CD4-positive, alpha-beta T cell (primary cell): ENCODE measurements at places on chromosomes 7 and 10. TPM values are rescaled to one million over a fixed set of nuclear protein-coding genes. Genes with fewer than 3 reads are reported as not detected.

TAS2R41 gene
- 0.73 TPM for total RNA-seq

GRCh38 chr10:61390851-61391250 is 62.3 kb downstream of the TMEM26 start:
- no peak for DNase-seq

ABCB4 gene
- total RNA-seq: not detected

DNA sequence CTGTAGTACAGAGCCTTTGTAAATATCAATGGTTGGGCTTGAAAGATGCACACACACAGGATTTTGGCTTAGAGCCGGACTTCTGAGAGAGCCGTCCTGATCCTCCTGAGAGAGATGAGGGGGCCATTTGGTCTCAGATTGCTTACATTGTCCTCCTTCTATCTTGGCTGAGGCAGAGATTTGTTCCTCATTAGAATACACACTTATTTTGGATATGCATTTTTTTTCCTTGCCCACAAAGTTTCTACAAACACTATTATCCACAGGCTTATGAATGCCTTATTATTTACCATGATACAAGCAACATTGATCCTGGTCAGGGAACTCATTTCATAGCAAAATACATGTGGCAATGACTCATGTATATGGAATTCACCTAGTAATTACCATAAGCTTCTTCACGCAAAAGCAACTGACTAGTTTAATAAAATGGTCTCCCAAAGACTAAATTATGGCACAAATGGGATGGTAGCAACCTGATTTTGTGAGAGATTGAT is 175.3 kb downstream of the MDFIC start:
- no peak for DNase-seq

GRCh38 chr7:130263130-130263529 is 3.5 kb upstream of the CPA2 start:
- DNase-seq: no peak

- DNase-seq: no peak
These were observed 394.0 kb downstream of the REEP3 start for GRCh38 chr10:63915240-63915639.

DNA sequence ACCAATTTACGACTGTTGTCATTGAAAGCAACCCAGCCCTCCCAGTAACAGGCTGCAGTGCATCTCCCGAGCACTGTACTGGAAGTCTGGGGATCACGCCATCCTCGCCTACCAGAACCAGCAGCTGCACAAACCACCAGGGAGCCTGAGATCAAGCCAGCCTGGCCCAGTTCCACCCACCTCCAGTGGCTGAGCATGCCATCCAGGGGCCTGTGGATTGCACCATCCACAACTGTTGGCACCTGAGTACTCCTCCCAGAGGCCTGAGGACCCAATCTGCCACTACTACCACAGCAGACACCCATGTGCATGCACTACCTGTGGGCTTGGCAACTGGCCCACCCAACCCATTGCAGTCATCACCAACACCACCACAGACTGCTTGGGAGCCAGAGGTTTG is 44.2 kb downstream of the HERPUD2 start:
- DNase-seq: no peak

DNA sequence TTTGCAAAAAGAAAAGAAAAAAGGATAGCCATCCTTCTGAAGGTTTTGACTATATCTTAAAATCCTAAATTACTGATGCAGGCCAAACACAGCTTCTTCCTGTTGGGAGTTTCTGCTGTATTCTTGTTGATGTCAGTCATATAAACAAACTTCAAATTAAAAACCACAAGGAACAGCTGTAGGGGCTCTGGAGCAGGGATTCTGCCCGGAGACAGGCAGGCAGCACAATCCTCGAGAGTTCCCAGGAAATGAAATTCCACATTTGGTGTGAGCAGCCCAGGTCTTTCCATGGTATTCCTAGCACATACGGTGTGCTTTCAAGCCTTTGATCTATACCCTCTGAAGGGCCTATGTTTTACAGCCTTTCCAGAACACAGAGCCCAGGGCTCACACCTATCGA is 43.2 kb downstream of the INSYN2A start:
- no peak for DNase-seq

DNA sequence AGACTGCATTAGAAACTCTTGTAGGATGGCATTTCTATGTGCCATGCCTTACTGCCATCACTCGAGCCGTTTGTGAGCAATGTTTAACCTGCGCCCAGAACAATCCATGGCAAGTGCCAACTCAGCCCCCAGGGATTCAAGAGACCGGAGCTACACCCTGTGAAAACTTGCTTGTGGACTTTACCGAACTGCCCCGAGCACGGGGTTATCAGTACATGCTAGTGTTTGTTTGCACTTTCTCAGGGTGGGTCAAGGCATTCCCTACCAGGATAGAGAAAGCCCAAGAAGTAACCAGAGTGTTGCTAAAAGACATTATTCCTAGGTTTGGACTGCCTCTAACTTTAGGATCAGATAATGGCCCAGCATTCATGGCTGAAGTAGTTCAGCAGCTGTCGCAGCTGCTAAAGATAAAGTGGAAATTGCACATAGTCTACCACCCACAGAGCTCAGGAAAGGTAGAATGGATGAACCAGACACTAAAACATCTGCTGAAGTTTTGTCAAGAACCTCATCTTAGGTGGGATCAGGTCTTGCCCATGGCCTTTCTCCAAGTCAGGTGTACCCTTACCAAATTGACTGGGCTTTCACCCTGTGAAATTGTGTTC is 8.9 kb upstream of the CYREN start:
- DNase-seq: no peak

DNA sequence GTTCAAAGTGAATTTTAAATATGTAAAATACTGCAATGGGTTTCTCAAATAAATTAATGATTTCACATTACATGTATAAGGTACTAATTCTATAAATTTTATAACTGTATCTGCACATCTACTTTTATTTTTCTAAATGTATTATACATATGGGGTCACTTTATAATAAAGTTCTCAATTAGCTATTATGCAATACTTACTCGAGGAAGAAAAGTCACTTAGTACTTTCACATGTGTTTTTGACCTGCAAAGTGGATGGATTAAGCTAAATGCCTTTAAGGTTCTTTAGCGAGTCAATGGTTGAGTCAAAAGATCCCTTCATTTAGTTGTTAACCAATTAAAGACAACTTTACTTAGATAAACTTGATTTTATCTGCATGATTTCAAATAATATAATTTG is 437.8 kb downstream of the ANKRD7 start:
- no peak for DNase-seq

GRCh38 chr10:14403881-14404623 is 73.3 kb upstream of the FRMD4A start:
- no peak for DNase-seq

IL2RA gene
- 4.9 TPM for total RNA-seq

DNA sequence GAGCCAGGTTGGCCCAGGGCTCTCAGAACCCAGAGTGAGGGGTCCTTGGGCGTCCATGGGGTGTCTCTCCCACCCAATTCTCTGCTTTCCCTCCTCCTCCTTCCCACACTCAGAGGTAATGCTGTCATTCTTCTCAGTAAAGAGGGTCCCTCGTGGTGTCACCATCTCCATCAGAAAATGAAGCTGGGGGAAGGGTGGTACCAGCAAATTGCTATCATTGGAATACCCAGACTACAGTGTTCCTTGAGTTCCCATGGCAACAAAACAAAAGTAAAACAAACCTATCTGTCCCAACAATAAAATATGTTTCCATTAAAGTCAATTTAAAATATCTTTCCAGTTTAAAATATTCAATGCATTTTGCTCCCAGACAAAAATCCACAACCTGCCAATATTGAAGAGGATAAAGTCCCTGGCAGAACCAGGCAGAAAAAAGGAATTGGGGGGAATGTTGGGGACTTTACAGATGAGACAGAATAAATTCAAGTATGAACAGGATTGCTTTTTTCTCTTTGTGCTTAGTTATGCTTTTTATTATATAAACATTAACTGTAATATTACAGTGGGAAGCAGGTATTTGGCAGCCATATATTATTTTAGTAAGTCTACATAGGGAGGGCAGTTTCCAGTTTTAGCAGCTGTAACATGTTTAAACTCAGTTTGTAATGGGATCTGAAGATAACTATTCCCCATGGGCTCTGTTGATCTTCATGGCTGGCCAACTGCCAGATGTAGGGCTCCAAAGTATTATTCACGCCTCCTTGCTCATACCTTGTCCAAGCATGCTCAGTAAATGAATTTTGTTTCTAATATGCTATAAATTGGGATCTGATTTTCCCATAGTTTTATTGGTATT is 182.1 kb downstream of the ARID5B start:
- DNase-seq: no peak

- DNase-seq: no peak
These were observed 36.6 kb downstream of the GOLGA7B start for GRCh38 chr10:97886286-97886685.

GRCh38 chr7:29332042-29332811 is 137.7 kb downstream of the CHN2 start:
- no peak for DNase-seq

WNT2 gene
- total RNA-seq: not detected

DNA sequence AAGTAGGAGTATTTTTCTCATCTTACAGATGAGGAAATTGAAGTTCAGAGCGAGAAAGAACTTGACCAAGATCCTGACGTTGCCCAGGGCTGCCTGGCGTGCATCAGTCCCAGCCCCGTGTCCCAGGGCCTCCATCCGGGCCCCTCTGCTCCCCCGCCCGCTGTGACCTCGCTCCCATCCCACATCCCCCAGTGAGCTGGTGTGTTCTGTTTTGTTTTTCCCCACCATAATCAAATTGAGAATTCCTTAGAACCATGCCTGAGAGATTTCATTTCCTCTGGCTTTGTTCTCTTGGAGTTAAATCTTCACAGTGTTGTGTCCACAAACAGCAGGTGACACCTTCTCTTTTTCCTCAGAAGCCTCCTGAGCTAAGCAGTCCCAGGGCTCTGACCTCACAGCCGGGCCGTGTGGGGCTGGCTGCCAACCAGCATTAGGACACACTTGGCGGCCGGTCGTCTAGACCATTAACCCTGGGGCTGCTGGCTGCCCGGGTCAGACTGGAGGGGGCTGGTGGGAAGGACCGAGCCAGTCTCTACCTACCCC is 44.3 kb downstream of the PFKP start:
- DNase-seq: no peak
